ENCODE measurements at places on chromosomes 1 and 21.

GRCh38 chr1:168665975-168666374 is 63.0 kb downstream of the DPT start:
- no peak for DNase-seq

GRCh38 chr1:167629681-167630567 is at the start of gene RCSD1:
RCSD1 (plus strand) TSS chr1:167630232; CDS start chr1:167630424, 192 bp downstream.
- DNase-seq, result no peak

DNA sequence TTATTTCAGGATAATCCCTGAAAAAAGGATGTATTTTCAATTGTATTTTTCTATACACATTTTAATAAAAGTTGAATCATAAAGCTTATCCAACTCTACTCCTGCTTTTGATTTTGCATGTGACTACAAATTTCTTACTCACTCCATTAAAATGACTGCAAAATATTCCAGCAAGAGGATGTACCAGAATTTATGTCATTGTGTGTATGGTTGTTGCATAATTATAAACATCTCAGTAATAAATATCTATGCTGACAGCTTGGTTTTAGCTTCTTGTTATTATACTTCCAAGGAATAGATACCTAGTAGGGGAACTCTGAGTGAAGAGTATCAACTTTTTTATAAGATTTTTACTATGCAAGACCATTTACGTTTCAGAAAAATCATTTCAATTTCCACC is 463.2 kb upstream of the RUNX1 start:
- DNase-seq, result no peak

- DNase-seq, result peak; percentile 13
Measured at GRCh38 chr1:94819945-94820746, at the start of gene SLC44A3. SLC44A3 (plus strand) TSS chr1:94820357; CDS start chr1:94820452, 95 bp downstream.

GRCh38 chr1:9253453-9254105 is 19.0 kb downstream of the H6PD start:
- no peak for DNase-seq

DNA sequence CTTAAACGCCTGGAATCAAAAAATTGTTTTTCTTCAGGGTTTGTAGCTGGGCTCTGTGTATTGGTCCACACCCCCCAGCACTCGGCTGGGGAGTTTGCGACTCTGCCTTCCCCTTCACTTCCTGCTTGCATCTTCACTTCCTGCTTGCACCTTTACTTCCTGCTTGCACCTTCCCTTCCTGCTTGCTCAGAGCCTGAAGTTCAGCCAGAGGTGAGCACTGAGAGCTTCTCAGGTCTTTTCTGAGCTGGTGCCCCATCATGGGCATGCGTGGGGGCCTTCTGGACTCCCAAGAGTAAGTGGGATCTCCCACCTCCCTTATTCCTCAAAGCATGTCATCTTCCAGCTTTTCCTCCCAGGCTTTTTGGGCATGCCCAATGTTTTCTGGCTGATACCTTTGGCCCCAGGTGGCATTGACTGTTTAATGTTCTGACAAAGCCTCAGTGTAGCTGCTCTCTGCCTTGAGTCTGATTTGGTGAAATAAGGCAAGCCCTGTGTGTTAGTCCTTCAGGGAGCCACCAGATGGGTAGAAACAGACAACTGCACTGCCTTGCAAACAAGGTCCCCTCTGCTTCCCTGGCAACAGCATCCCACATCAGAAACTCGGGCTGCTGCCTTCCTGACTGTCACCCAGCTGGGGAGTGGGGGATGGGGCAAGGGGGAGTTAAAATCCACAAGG is 3.5 kb downstream of the KRTAP10-2 start:
- no peak for DNase-seq

GRCh38 chr1:207849646-207850045 is 61.3 kb downstream of the CD34 start:
- no peak for DNase-seq

DNA sequence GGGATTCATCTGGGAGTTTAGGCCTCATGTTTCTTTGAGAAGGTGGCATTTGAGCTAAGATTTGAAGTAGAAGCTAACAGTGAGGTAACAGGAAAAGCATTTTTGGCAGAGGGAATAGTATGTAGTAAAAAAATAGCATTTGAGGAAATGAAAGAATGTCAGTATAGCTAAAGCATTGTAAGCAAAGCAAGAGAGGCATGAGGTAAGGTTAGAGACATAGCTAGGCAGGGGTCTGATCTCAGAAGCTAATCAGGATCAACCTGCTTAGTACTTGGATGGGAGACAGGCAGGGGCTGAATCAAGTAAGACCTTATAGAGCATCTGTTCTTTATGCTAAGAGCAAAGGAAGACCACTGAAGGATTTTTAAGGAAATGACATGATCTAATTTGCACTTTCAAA is 4.0 kb downstream of the POLR3C start:
- DNase-seq, result no peak

DNA sequence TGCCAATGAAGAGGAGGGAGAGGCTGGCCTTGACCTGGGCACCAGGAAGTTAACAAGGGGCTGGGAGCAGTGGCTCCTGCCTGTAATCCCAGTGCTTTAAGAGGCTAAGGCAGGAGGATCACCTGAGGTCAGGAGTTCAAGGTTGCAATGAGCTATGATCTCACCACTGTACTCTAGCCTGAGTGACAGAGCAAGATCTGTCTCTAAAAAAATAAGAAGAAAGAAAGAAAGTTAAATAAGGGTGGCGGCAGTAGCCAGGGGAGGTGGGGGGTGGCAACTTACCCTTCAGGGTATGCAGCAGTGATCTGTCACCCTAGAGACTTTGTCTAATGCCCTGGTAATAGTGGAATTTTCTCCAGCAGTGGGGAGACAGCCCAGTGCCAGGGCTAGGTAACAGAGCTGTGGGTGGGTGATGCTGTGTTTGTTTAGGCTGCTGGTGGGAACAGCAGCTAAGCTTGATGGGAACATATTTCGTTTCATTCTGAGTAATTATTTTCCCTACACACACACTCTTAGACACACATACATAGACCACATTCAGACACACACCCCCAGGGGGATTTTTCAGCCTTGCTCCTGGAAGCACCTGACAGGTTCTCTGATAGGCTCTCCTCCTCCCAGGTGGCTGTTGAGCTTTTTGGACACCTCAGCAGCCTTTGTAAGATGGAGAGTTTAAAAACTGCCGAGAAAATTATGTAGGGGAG is 11.3 kb upstream of the SYT6 start:
- no peak for DNase-seq

- DNase-seq, result no peak
Measured at GRCh38 chr21:44300262-44300959, 558 bp downstream of the PFKL start.

GRCh38 chr1:32062867-32063230 is 9.9 kb upstream of the TMEM39B start:
- no peak for DNase-seq

DNA sequence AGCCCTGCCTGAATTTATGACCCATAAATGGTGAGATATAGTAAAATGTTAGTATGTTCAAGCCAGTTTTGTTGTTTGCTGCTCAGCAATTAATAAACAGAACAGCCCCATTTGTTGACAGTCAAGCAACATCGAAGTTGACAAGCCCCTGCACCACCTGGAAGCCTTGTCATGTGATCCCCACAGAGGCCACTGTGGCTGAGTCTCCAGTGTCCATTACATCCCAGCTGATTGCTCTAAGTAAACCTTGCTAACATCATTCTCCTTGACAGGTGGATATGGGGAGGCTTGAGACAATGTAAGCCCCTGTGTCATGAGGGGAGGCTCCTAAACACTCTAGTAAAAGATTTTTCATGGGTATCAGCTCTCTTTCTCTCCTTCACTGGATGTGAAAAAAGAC is 17.5 kb upstream of the TACSTD2 start:
- DNase-seq, result no peak

DNA sequence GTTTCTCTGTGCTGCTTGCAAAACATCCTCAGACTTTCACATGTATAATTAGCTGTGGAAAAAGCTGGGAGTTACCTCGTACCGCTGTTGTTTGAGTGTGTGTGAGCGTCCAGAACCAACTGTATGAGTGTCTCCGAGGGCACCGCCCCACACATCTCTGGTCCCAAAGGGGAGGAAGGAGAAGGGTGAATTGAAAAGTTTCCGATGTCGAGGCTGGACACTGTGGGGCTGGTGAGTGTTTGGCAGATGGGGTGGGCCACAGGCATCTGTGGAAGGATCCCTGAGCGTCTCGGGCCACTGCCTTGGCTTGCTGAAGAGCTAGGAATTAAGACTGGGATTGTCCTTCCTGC is 1.2 kb downstream of the ATP2B4 start:
- DNase-seq, result peak; percentile 27

- DNase-seq, result no peak
Measured at GRCh38 chr1:201140235-201140940, 13.4 kb upstream of the ASCL5 start.

GRCh38 chr1:224726441-224727182 is 110.5 kb downstream of the CNIH3 start:
- DNase-seq, result peak; percentile 93

DNA sequence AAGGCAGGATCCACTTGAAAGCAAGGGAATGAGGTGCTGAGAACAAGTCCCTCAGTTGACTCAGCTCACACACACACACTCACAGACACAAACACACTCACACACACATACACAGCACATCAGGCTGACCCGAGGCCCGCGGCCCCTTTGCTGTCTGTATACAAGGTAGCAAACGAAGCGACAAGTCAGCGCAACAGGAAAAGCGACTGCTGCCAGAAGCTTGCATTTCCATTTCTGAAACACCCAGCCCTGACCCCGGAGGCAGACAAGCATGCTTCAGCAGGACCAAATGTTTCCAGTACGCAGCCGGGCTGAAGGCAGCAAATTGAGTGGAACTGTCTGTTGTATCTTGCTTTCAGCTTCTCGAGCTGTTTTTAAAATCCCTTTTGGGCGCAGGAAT is 501.6 kb downstream of the NPHP4 start:
- DNase-seq, result no peak

DNA sequence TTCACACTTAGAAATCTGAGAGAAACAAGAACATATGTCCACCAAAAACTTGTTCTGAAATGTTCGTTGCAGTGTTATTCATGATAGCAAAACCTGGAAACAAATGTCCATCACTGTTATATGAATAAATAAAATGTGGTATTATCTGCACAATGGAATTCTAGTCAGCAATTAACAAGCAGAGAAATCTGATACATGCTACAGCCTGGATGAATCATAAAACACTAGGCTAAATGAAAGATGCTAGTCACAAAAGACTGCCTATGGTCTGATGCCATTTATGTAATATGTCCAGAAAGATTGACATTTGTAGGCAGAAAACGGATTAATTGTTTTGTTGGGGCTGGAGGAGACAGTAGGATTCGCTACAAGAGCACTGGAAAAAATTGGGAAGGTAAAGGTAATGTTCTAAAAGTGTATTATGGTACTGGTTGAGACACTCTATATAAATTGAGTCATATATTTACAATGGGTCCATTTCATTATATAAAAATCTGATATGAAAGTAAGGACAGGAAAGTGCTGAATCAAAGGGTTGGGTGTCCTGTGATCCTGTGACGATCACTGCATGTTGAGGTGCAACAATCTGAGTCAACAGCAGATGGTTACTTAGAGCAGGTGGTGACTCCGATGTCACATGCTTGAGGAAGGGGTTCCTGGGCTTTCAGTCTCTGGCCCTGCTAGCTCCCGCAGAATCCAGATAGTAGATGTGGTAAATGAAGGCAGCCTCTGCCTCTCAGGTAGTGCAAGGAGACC is 102.1 kb upstream of the NBPF4 start:
- no peak for DNase-seq

GRCh38 chr1:87508247-87508787 is 179.6 kb downstream of the LMO4 start:
- DNase-seq, result no peak

GRCh38 chr1:206925106-206925736 is 3.5 kb upstream of the FCMR start:
- DNase-seq, result no peak

DNA sequence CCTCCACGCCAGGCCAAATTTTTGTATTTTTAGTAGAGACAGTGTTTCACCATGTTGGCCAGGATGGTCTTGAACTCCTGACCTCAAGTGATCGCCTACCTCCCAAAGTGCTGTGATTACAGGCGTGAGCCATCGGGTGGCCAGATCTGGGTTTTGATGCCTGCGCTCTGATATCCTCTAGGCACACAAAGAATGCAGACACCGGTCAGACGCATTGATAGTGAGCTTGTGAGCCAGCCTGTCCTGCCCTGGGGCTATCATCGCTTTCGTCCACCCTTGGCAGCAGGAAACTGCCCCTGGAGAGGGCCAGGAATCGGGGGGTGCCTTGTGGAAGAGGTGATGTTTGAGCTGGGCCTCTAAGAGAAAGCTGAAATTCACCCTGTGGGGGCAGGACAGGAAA is 4.0 kb downstream of the FBLIM1 start:
- no peak for DNase-seq

DNA sequence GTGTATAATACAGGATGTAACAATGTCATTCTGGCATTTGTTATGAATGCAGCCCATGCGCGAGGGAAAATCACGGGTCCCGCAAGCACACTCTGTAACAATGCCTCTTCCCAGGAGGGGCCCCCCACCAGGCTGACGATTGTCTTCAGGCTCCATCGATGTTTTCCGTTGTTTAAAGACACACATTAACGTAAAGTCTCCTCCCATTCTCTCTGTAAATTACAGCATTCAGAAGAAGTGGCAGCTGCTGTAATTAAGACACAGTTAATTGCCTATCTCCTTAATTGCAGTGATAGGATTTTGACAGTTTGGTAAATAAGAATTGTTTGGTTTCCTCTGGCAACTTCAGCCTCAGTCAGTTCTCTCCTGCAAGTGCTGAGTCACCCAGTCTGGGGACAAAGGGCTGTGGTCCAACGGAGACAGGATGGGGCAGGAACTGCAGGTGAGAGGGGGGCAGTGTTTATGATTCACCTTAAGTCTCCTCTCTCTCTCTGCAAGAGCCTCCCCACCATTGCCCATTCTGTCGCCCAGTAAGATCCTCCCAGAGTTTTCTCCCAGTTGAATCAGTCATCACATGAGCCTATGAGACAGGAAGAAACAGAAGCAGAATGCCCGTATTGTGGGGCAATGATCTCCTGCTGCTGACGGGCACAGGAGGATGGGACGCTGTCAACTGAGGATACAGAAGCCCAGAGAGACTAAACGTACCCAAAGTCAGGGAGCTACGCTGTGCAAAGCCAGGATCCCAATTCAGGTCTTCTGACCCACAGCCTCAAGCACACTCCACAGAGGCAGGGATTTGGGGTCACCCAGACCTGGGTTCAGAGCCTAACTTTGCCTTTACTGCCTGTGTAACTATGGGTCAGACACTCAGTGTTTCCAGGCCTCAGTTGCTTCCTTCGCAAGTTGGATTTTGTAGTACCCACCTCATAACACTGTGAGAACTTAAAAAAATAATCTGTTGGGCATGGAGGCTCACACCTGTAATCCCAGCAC is 110.0 kb downstream of the ADSS2 start:
- peak; percentile 44 for DNase-seq
